ENCODE measurements at places on chromosomes 2 and 18.

DNA sequence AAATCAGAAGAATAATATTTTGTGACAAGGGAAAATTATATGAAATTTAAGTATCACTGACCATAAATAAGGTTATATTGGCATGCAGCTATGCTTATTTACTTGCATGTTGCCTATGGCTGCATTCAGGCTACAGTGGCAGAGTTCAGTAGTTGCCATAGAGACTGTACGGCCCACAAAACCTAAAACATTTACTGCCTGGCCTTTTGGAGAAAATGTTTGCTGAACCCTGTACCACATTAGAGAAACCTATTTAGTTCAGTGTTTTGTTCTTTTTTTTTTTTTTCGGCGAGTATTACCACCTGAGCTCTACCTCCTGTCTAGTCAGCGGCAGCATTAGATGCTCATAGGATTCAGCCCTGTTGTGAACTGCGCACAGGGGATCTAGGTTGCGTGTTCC is 163.7 kb downstream of the MCFD2 start:
- DNase-seq = no peak

DNA sequence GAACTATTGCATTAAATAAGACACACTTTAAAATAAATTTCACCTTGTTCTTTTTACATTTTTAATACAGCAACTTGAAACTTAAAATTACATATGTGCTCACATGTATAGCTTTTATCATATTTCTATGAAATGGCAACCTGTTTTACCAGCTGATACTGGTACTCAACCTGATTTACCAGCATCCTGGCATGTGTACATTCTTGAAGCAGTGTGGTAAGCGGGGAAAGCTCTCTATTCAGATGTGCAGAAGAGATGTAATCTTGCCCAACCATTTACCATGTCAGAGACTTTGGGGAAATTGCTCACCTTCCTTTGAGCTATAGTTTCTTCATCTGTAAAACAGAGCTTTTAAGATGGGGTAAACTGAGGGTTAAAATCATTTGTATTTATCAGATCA is 133.2 kb downstream of the CCDC148 start:
- no peak for DNase-seq

- DNase-seq = no peak
Measured at GRCh38 chr2:67216103-67216502, 181.0 kb upstream of the ETAA1 start.

DNA sequence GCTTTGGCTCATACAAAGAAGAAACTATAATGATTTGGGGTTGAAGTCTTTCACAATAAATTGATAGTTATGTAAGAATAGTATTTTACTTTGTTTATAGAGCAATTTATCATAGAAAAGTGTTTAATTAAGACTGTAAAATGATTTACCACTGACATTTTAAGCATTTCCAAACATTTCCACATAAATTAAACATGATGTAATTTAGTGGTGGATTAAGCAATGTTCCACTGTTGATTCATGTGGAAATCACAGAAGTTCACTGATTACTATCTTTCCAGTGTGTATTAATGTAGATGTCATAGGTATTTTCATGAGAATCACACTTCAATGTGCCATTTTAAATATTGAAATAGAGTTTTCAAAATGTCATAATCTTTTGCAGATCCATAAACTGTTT is 40.1 kb upstream of the GRB14 start:
- no peak for DNase-seq
